Thymus (tissue), 14 donors: ENCODE measurements at places on chromosomes 3 and 15.

- DNase-seq, result no peak
These were observed 181.6 kb upstream of the RBMS3 start for GRCh38 chr3:29099296-29099695.

DNA sequence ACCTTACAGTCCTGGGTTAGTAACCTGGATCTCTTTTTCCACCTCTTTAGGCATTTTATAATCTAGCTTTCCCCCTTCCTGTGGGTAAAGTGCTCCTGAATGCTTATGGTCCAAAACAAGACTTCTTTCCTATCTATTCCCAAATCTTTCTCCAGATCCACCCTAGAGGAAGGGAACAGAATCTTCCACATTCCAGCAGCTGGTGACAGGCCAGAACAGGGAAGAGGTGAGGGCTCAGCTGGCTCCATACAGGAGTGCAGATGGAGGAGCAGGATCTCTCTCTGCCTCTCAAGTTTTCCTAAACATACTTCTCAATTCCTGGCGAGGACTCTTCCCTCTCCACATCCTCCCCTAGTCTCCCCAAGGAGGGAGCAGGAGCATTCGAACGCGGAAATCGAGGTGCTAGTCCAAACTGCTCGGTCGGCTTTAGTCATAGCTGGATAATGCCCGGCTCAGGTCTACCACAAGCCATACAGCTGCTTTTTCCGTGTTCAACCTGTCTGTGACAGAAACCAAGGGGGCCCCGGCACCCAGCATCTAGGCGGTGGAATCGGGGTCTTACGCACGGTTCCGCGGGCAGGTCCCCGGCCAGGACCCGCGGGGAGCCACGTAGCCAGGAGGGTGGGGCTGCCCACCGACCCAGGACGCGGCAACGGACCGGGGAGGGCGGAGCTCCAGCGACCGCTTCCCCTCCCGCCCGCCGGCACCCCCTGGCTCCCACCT, 4.0 kb downstream of the RASSF1 start:
- no peak for DNase-seq

GRCh38 chr15:22959321-22960101, 20.7 kb downstream of the CYFIP1 start:
- DNase-seq, result no peak

DNA sequence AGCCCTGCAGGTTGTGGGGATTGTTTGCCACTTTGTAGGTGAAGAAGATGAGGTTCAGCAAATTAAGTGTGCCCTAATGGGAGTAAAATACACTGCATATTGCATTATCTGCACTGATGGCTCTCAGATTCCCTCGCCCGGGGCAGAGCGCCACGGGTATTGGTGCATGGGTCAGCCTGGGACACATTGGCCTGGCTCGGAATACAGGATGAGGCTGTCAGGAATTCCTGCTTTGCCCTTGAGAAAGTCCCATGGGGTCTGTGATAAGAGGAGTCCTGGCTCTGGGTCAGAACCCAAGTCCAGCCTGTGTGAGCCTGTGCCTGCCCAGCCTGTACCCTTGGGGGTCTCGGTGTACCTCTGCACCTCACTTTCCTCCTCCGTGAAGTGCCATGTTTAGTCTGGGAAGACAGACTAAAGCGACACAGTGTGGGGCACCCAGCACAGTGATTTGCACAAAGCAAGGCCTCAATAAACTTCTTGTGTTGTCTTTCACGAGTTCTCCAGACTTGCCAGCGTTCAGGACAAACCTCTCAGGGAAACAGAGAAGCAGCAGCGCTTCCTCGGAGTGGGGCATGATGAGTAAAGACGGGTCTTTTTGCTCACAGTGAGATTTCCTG, 107.6 kb downstream of the LRRK1 start:
- no peak for DNase-seq

DNA sequence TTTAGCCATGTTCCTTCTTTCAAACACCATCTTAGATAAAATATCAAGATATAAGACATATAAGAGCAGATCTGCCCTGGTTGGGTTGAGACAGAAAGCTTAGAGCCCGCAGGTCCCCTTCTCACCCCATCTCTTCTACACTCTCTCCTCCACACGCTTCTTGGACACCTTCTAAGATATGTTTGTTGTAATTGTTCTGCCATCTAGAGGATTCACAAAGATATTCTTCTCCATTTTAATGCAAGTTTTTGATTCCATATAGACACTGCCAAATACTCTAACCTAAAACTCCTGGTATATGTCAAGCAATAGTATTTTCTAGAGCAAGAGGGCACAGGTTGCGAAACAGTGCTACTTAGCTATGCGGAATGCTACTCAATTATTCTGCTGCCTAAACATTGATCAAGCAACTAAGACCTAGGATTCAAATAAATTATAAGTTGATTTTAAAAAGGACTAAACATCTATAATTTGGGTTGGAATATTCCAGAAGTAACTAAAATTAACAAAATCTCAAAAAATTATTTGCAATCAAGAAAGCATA, 6.8 kb downstream of the CHRM5 start:
- no peak for DNase-seq
